ENCODE measurements at places on chromosomes 3 and 15.

DNA sequence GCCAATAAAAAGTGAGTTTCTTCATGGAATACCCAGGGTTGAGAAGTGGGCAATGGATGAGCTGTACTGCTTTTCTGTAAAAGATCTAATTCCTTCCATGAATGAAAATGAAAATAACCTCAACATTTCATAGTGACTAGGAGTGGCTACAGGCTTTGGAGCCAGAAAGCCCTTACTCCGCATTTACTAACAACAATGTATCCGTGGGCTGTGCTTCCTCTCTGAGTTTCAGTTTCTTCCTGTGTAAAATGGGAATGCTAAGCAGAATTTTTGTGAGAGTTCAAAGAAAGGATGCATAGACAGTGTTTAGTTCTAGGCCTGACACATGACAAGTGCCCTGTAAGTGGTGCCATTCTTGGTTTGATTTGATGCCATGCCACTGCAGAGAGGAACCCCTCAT lies 47.5 kb upstream of the TM4SF1 start:
- DNase-seq, result no peak

DNA sequence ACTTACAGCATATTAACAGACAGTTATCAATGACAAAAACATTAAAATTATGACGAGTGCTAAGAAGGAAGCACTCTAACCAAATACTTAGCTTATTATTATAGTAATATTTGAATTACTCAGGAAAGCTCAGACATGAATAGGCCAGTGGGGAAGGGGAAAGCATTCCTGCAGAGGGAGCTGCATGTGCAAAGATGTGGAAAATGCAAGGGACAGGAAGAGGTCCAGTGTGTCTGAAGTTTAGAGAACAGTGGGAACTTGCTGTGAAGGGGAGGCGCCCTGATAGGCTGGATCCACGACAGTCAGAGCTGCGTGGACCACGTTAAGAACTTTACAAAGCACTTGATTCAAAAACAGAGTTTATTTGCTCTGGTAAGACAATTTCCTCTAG lies 1.2 kb upstream of the SPICE1 start:
- no peak for DNase-seq

- DNase-seq, result no peak
These were observed 502 bp upstream of the TIMP4 start for GRCh38 chr3:12159227-12159601.

GRCh38 chr3:106566277-106566676 lies 697.5 kb upstream of the CBLB start:
- DNase-seq, result no peak

- no peak for DNase-seq
These were observed 47.3 kb upstream of the PGPEP1L start for GRCh38 chr15:99054892-99055291.

GRCh38 chr3:36981006-36981405 lies 11.9 kb downstream of the EPM2AIP1 start:
- no peak for DNase-seq

DNA sequence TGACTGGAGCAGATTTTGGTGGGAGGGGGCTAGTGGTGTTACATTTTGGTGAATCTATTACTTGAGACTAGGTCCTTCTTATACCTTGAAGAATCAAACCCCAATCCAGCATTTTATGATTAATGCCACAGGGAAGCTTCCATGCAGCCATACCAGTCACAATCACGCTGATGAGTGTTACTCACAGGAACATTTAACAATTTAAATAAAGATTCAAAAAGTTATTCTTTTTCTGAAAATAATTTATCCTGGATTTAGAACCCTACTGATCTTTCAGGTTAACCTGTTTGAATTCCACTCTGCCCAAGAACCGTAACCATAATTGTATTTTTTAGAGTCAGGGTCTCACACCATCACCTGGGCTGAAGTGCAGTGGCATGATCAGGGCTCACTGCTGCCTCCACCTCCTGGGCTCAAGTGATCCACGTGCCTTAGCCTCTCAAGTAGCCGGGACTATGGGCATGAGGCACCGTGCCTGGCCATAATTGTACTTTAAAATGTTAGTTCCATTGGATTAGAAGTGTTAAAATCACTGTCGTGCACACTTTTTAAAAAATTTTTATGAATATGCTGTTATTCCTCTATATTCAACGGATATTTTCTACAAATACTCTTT lies 929 bp upstream of the MTMR10 start:
- no peak for DNase-seq

DNA sequence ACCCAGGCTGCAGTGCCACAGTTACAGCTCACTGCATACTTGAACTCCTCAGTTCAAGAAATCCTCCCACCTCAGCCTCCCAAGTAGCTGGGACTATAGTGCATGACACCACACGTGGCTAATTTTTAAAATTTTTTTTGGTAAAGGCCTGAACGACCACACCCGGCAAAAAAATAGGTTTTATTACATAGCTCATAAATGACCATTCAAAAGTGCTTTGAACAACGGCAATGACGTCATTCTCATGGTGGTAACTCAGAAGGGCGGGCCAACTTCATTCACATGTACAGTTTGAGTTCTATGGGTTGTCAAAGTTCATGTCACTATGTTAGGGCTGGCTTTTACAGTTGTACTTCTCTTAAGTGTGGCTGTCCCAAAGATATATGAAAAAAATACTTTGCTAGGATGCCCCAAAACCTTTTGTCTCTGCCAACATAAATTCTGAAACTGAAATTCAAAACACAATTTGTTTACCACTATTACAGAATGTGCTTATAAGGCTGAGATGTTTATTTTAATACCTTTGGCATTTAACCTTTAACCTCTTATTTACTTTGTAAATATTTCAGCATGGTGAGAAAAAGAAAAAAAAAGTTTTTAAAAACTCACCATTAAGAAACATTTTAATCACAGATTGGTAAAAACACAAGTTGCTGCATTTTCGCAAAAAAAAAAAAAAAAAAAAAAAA lies 6.2 kb downstream of the MYO1E start:
- no peak for DNase-seq

DNA sequence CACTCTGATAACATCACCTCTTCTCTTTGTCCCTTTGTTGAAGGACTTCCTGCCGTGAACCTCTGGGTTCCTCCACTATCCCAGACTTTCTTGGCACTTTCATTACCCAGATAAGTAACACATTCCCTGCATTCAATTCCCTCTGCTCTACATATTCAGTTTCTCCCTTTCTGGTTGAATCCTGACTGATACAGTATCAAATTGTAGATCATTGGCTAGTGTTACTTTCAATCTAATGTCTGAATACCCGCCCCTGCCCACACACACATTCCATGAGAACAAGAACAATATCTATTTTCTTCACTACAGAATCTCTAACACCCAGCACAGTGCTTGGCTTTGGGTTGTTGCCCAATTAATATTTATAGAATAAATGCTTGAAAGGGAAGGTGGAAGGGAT lies 163.5 kb downstream of the ABHD5 start:
- no peak for DNase-seq

DNA sequence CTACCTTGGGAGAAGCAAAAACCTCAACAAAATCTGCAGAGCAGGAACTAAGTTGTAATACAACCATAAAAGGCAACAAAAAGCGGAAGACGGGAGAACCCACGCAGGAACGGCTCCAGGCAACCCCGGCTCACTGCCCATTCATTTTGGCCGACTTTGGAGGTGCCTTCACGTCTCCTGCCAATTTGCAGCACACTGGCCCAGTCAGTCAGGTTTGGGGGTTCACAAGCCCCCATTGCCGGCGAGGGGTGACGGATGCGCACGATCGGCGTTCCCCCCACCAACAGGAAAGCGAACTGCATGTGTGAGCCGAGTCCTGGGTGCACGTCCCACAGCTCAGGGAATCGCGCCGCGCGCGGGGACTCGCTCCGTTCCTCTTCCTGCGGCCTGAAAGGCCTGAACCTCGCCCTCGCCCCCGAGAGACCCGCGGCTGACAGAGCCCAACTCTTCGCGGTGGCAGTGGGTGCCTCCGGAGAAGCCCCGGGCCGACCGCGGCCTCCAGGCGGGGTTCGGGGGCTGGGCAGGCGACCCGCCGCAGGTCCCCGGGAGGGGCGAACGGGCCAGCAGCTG lies 463 bp downstream of the TERC start:
- peak; percentile 60 for DNase-seq

Measured in activated T-cell treated with anti-CD3 and anti-CD28 coated beads for 48 hours (primary cell).